Lung microvascular endothelial cell (primary cell): ENCODE measurements at places on chromosomes 12 and 14.
A peak's percentile ranks its signal among the peaks of the same experiment; 100 is the strongest.

- DNase-seq: no peak
Observed at GRCh38 chr12:19227880-19228210, 98.3 kb downstream of the PLEKHA5 start.

GRCh38 chr14:52333108-52333507 lies 19.0 kb downstream of the PTGER2 start:
- no peak for DNase-seq

- peak; percentile 24 for DNase-seq
Observed at GRCh38 chr14:54567224-54567638, 303 bp downstream of the SAMD4A start.

DNA sequence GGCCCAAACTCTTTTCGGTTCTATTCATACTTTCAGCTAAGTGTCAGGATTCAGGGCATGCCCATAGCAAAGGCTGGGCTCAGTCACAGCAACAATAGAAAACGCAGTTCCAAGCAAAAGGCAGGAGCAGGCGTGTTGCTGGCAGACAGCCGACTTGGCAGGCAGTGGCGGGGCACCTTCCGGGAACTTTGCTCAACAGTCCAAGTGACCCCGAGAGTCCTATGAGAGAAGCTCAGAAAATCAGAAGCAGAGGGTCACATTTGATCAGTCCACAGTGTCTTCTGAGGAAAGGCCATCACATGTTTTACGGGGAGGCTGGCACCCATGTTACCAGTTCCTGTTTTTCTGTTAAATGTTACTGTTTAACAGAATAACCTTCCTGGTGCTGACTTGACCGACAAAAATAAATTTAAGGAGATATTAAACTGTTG lies 115.0 kb downstream of the DACT1 start:
- DNase-seq: peak; percentile 63

DNA sequence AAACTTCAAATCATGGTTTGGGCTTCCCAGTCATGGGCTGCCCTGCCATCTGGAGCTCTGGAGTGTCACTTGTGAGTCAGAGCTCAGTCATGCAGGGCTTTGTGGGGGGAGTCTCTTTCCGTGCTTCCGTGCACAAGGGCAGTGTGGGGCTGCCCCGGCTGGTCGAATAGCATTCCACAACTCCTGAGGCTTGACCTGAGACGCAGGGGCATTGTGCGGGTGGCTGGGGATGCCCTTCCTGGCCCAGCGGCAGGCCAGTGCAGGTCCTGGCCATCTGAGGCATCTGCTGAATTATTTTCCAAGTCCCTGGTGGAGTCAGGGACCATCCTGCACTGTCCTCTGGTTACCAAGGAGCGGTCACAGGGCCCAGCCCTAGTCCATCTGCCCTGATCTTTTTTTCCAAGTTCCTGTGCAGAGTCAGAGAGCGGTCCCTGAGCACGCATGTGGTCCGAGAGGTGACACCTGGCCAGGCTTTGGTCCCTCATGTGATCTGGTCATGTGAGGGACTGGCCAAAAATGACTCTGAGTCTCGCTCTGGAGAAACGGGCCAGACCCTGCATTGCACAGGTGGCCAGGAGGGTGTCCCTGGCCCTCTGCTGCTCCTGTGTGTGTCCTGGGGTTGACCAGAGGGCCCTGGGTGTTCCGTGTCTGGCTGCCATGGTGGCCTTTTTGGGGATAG lies 167.0 kb upstream of the ALG10B start:
- DNase-seq: no peak

- peak; percentile 68 for DNase-seq
Observed at GRCh38 chr14:76647697-76648298, 113.5 kb upstream of the VASH1 start.

GRCh38 chr14:37992499-37992898 lies 215.2 kb upstream of the SSTR1 start:
- DNase-seq: no peak

DNA sequence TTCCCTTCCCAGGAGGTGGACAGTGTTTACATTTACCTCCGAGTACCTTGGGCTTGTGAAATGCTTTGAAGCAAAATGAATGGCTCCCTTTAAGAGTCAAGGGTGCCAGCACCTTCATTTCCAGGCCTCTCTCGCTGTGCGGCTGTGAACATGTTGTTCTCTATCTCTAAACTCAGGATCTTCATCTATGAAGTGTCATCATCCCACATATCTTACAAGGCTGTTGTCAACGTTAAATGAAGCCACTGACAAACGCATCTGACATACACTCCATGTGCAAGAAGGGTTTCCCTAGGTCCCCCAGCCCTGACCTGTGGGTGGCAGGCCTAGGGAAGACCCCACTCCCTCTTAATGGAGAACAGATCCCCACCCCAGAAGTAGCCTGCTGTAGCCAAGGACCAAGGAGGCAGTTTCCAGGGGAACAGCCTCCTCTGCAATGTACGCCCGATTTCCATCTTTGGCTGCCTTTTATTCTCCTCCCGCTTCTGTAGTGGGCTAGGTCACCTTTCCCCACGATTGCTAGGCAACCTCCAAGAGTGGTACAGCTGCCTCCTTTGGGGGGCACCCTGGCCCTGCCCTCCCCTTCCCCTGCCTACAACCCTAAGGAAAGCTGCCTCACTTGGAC lies 7.6 kb downstream of the ACTN1 start:
- DNase-seq: no peak

- DNase-seq: no peak
Observed at GRCh38 chr12:26919216-26919555, 18.6 kb downstream of the INTS13 start.

DNA sequence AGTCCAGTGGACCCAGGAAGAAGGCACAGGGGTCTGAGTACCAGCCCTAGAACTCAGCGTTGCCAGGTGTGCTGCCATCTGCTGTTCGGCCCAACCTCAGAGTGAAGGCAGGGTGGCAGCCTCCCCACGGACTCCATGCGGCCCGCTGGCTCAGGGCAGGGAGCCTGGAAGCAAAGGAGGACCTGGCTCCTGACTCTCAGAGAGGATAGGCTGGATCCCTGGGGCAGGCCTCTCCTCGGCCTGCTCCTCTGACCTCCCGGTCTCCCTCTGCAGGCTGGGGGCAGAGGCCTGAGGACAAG lies 10.1 kb downstream of the MCRS1 start:
- DNase-seq: no peak

DNA sequence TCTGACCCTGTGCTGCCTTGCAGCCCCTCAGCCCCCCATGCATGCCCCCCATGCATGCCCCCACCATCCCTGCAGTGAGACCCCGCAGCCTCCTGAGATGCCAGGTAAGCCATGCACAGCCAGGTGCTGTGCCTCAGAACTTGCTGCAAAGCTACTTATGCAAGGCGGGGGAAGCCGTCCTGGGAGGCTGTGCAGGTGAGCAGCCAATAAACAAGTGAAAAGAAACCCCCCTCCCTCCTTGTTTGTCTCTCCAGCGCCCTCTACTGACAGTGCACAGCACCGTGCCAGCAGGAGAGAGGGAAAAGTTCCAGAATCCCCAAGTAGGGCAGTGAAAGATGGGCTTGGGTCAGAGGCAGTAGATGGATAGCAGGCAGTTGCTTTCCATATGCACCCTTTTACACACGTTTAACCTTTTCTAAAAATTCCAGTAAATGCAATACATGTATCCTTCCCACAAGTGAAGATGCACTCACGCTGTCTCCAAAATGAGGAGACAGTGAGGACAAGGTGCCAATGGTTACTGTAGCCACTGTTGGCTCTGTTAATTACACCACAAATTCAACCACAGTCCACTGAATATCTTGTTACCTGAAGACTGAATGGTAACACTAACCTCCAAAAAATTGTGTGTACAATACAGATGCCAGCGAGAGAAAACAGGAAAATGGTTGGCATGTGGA lies 18.0 kb downstream of the TNFAIP2 start:
- DNase-seq: peak; percentile 63

DNA sequence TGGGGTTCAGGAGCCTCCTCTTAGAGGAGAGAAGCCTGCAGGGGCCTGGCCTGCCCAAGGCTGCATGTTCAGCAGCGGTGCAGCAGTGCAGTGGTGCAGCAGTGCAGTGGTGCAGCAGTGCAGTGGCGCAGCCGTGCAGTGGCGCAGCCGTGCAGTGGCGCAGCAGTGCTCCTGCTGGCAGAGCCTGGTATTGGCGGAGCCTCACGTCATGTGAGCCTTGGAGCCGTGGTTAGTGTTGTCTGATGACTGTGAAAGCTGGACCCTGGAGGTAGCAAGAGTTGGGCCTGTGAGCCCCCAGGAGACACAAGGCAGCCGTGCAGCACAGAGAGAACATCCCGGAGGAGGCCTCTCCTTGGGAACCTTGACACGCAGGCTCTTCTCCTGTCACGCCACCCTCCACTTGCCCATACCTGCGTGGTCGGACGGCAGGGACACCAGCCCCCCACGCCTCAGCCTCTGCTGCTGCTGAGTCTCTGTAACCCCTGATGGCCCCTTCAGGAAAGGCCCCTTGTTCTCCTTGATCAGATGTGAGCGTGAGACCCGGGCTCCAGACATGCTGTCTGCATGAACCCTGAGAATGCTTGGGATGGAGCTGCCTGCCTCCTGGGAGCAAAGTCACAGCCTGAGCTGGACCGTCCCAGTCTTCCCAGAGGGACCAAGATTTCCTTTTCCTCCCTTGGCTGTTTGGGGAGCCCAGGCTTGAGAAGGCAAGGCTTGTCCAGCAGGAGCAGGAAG lies 193.7 kb downstream of the KIF26A start:
- no peak for DNase-seq
